Kasumi-1 (cell line): ENCODE measurements at places on chromosomes 7 and 10.
A peak's percentile ranks its signal among the peaks of the same experiment; 100 is the strongest.

DNA sequence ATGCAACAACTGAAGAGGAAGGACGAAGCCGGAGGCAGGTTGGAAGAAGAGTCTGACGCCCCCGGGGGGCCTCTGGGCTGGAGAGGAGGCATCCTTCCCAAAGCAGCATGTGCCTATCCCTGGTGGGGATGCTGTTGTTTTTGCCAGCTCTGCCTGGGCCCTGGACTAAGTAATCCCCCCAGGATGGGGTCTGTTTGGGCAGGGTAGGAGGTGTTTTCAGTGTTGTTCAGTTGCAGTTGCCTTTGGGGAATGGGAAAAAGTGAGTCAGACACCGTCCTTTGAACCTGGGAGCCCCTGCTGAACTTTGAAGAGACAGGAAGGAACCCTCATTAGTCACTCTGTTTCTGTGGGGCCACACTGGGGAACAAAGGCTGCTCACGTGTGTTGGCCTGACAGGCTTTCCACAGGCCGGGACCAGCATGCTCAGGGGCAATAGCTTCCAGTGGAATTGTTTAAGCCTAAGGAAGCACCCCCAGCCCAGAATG, 35.2 kb upstream of the GDF10 start:
- peak; percentile 64 for DNase-seq

DNA sequence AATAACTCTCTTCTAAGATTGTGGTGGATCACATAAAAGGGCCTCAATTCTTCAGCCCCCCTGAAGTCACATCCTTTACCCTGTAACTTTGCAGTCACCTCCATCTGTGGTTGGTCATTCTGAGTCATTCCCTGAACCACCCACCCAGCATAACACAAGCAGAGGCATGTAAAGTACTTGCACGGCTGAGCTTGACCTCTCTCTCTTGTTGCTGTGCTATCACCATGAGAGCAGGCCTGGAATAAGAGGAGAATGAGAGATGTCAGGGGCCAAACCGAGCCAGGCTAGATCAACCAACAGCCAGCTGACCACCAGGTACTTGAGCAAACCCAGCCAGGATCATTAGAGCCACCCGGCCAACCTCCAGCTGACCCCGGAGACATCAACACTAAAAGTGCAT, 13.5 kb upstream of the STK17A start:
- DNase-seq, result no peak

DNA sequence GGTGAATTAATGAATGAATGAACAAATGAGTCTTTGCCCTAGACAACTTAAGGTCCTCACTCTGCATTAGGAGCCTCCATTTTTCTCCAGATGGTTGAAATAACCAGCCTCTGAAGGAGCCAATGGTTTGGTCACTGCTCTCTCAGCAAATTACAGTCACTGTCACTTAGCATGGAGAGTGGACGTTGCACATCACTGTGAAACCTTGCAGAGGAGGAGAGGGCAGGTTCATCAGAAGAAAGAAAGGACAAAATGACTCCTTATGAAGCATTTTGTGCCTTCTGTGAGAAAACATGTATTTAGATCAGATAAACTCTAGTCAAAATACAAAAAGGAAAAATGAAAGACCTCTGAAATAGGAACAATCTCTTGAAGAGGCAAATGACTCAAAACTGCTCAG, 6.6 kb upstream of the ATP6V0A4 start:
- DNase-seq, result no peak

DNA sequence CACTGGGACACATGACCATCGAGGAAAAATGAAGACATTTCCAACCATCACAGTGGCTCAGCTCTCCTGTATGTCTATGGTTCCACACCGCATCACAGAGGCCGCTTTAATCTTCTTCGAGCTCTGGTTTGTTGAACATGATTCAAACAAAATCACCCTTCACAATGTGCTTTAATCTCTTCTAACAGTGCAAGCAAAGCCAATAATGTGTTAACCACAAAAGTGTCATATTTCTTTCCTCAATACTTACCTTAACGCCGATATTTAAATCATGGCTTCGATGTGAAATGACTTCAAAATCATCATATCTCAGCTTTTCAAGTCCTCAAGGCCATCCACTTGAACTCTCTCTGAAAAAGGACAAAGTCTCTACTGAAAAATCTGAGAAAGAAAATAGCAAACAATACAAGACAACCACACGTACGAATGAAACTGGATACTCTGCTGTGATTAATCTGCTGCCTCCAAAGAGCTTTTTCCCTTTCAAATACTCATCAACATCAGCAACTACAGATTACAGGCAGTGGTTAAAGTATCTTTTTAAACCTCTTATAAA, 23.0 kb upstream of the SVIL start:
- DNase-seq, result no peak

- no peak for DNase-seq
Measured at GRCh38 chr7:17681965-17682364, 258.3 kb downstream of the SNX13 start.

- DNase-seq, result no peak
Measured at GRCh38 chr7:149524394-149524793, 26.8 kb upstream of the ZNF746 start.

DNA sequence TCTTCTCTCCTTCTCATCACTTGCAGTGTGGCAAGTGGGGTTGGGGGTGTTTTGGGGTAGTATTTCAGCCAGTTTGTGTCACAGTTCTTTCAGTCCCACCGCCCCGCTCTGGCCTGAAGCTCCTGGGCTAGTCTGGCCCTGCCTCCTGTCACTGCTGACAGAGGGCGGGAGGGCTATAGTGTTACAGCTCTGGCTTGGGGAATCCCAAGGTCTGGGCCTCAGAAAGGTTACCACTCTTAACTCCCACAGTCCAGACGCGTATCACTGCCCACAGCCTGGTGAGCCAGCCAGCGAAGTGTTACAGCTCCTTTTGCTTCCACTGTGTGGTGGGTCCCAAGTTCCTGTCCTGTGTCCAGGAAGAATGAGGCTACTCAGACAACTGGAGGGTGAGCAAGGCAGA, 56.0 kb downstream of the ZNF777 start:
- no peak for DNase-seq

- no peak for DNase-seq
Measured at GRCh38 chr10:108167766-108168165, 1003.3 kb upstream of the SORCS1 start.

GRCh38 chr10:129131457-129132132, 335.4 kb upstream of the MGMT start:
- DNase-seq, result no peak

DNA sequence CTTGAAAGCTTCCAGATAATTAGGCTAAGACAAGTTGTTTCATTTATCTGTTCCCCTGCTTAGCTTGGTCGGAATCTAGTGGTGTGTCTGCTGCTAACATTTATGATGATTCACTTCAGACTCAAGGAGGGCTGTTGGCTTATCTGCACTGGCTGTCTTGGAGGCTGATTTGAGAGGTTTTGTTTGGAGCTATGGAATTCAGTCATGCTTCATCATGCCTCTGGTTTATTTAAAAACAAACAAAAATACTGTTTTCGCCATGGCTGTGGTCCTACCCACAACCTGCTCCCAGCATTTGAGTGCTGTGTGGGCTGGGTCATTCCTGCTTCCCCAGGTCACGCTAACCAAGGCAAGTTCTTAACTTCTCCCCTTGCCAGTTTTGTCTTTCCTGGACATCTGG, 11.7 kb upstream of the ARPC1B start:
- DNase-seq, result no peak

GRCh38 chr7:93690021-93690420, 115.5 kb upstream of the CALCR start:
- no peak for DNase-seq

DNA sequence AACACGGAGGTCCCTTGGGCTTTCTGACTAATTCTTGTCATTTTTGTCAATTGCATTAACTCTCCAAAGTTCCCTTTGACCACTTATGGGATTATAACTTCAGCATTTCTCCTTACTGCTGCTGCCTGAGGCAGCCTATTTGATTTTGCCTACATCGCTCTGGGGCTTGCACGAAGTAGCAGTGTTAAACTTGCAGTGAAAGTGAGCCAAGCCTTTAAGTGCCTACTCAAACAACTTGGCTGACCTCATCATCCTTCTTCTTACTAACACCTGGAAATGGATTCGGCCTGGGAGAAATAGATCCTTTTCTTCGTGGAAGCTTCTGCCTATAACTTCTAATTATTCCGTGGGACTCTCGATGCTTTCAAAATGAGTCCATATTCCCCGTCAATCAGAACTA, 76.6 kb downstream of the DGKB start:
- no peak for DNase-seq

- DNase-seq, result peak; percentile 89
Measured at GRCh38 chr10:89327803-89328441, at the start of gene IFIT3. IFIT3 (plus strand) TSS chr10:89327997; CDS start chr10:89328074, 77 bp downstream.

- DNase-seq, result no peak
Measured at GRCh38 chr7:104124469-104124868, 83.3 kb downstream of the ORC5 start.

GRCh38 chr7:87413951-87414793, 61.3 kb downstream of the ABCB4 start:
- no peak for DNase-seq

DNA sequence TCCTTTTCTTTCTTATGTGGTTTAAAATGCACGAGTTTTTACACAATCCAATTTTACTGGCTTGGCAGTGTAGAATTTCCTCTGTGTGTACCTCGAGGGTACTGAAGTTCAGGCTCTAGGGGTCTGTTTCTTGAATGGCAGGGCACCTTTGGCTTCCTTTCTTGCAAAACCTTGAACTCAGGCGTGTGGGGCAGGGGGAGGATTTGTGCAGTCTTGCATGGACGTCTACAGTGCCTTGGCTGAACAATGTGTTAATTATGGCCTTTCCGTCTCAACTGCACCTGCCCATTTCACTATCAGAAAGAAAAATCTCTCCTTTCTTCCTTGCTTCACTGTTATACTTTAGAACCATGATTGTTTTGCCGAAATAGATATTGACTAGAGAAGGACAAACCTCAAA, 570.9 kb downstream of the INHBA start:
- DNase-seq, result no peak

GRCh38 chr7:74453322-74454011, at the start of gene GTF2IRD1:
GTF2IRD1 (plus strand) TSS chr7:74453906; CDS start chr7:74508081, 54,175 bp downstream.
- DNase-seq, result peak; percentile 66

GRCh38 chr7:42091461-42092291, 145.3 kb downstream of the GLI3 start:
- DNase-seq, result no peak

DNA sequence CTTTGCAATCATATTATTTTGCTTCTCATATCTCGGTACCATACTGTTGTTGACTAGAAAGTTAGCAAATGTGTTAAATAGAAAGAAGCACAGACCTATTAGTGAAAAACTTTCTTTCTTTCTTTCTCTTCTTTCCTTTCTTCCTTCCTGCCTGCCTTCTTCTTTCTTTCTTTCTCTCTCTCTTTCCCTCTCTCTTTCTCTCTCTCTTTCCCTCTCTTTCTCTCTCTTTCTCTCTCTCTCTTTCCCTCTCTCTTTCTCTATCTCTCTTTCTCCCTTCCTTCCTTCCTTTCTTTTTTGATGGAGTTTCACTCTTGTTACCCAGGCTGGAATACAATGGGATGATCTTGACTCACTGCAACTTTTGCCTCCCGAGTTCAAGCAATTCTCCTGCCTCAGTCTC, 1160.6 kb downstream of the GATA3 start:
- DNase-seq, result no peak

DNA sequence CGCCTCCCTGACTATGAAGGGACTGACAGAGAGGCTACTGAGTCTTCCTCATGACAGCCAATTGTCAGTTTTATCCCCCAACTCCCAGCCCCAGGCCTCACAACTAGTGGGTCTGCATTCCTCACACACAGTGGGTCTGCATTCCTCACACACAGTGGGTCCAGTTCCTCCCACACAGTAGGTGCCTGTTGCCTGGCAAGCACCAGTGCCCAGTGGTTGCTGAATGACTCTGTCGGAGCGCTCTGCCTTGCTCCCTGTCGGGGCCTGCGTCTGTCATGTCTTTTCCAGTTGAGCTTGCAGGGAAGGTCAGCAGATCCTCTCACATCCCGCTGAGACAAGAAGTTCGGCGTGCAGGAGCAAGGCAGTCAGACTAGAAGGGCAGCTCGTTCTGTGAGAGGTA, 590.0 kb upstream of the MKI67 start:
- no peak for DNase-seq

DNA sequence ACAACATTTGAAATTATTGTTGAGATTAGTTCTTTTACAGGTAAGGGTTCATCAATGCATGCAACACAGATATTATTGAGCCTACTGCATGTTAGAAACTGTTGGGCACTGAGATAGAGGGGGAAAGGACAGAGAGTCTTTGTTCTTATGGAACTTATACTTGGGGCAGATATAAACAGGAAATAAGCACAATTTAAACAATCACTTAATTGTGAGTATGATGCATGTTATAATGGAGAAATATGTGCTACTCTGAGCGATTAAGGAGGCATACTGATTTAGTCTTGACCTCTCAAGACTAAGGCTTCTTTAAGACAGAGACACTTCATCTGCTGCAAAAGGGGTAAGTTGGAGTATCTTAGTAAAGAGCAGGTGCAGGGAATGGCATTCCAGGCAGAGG, 593.3 kb downstream of the CCSER2 start:
- no peak for DNase-seq

- DNase-seq, result peak; percentile 69
Measured at GRCh38 chr7:80643336-80643915, 5.0 kb downstream of the CD36 start.

DNA sequence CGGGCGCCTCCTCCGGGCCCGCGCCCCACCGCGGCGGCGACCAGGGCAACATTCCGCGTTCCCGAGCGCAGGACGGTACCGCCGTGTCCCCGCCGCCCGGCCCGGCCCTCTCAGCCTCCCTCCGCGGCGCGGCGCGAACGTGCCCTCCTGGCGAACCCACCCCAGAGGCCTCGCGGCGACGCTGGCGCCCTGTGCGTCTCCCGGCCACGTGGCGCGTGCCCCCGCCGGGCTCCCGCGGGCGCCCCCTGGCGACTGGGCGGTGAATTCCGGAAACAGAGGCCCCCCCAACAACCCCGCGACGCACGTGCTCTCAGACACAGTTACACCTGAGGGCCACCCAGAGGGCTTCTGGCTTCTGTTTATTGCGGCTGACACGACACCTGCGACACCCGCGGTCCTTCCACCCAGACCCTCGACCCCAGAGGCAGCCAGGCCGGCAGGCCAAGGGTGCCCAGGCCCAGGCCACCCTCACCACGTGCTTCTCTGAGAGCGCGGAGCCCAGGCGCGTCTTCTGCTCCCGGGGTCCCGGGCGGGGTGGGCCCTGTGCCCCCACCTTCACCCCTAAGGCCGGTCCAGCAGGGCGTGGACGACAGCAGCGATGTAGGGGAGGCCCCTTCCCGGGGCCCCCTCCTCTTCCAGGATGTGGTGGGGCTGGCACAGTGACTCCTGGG, at the start of gene SAP25:
TSS of gene SAP25 (minus strand) at position 210 of the 671 bp plus-strand sequence. CDS start at position 52, 158 bp downstream.
- no peak for DNase-seq

DNA sequence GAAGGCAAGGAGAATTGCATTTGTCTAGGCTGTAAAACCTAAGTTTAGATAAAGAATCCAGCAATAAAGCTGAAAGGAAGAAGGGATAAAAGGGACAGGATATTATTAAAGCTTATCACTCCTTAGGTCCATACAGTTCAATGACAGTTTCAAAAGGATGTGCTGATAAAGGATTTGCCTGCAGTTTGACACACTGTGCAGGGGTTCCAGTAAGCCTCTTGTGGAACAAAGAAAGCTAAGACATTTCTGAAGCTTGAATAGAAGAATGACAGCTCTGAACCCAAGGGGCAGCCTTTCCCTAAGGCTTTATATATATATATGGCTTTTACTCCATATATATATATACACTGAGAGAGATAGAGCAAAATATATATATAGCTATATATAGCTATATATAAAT, 276.8 kb upstream of the GRM3 start:
- no peak for DNase-seq
